ENCODE measurements at places on chromosomes 1 and 21.
A peak's percentile ranks its signal among the peaks of the same experiment; 100 is the strongest.

- peak; percentile 66 for DNase-seq
Measured at GRCh38 chr1:79497193-79497773, 490.8 kb upstream of the ADGRL4 start.

DNA sequence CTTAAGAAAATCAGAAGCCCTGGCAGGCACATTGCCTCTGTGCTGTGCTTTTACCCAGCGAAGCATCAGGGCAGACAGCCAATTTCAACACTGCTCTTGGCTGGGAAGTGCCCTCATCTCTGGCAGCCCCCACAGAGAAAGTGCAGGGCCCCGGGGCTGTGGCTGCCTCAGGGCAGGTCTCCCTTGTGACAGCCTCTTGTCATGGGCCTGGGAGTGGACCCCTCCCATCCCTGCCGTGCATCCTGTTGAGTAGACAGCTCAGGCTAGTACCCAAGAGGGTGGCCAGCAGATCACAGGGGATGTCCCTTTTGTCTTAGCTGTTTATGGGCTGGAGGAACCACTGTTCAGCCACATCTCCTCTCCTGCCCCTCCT is 23.3 kb downstream of the TTC34 start:
- DNase-seq = peak; percentile 44

GRCh38 chr1:96358057-96358456 is 363.5 kb upstream of the PTBP2 start:
- peak; percentile 53 for DNase-seq

- peak; percentile 32 for DNase-seq
Measured at GRCh38 chr1:182671750-182672486, 12.5 kb downstream of the RGS8 start.

DNA sequence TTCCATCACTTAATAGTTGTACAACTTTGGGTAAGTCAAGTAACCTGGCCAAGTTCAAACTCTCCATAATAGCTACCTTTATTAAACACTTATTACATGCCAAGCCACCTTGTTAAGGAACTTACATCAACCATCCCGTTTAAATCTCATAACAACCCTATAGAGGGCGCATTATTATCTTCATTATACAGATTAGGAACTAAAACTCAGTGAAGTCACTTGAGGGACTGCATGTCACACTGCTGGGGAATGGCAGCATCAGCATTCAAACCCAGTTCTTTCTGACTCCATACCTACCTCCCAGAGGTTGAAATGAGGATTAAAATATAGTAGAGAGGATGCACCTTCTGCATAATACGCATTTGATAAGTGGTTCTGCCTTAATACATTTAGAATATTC is 47.1 kb upstream of the PLA2G2C start:
- DNase-seq = no peak

Measured in NCI-H446 (cell line).